ENCODE measurements at places on chromosomes 2 and 18.
A peak's percentile ranks its signal among the peaks of the same experiment; 100 is the strongest.

DNA sequence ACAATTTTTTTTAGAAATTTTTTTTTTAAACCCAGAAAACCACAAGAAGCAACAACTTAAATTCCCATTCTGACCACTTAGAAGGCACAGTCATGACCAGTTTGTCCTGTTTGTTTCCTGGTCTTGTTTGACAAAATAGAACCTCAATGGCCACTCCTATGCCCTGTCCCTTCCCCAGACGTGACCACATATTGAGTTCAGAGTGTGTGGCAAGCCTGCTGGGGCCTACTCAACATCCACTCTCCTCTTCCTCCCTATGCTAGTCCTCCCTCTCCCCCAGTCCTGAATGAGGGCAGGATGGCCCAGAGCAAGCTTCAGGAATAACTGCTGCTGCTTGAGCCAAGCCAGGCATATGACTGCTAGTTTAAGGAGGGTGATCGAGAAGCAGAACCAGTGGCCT, 89.6 kb downstream of the PRELID3A start:
- no peak for DNase-seq

- DNase-seq, result no peak
These were observed 161.0 kb upstream of the ID2 start for GRCh38 chr2:8520791-8521344.

GRCh38 chr2:69166812-69167468, 154.0 kb downstream of the ANTXR1 start:
- no peak for DNase-seq

DNA sequence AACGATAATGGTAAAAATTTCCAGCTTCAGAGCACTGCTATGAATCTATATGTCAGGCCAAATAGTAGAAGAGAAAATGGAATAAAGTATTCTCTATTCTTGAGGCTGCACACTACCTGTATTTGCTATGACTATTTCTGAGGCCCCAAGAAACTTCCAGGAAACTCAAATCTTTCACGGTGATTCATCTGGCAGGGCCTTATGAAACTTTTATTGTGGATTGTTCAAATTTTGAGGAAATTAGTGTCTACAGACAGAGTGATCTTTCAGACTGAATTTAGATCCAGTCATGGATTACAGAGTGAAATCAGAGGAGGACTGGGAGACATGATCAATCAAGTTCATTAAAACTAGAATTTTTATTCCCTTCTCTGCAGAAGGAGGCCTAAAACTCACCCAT, 4.1 kb upstream of the VSNL1 start:
- DNase-seq, result no peak

- no peak for DNase-seq
These were observed 670.3 kb upstream of the SALL3 start for GRCh38 chr18:78309307-78309706.

DNA sequence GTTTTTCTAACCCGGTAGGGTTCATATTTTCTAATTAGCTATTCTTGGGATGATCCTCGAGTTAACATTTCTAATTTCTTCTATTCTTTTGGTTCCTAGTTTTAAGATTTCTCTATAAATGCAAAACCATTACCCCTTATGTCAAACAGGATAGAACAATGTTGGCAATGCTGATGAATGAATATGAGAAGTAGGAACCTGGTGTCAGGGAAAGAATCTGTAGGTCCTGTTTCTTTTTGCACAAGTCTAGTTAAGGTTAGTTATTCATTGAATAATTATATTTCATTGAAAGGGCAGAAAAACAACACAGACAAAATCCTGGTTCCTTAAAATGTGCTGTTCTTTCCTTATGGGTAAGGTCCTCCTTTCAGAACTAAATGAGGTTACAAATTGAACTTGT, 766.4 kb upstream of the FAM98A start:
- no peak for DNase-seq

DNA sequence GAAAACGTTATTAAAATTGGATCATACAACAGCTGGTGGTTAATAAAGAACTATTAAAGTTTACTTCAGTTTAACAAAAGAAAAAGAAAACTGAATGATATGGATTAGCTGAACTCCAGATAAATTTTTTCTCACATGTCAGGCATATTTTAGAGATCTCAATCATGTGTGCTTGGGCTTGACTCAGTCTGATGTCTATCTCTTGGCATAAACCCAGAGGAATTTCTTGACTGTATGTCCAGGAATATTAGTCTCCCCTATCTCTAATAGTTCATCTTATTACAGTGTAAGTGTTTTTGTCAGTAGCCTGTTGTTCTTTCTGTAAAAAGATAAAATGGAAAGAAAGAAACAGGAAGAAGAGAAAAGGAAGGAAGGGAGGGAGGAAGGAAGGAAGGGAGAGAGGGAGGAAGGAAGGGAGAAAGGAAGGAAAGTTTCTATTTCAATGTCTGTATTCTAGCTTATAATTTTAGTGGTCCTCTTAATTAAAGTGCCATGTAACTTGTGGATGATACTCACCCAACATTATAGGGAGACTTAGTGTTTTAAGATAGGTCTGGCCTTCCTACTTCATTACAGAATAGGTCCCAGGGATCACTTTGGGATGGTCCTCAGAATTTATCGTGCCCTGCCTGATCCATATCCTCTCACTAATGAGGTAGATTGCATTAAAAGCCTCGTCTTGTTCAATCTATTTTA, 99.7 kb upstream of the UGP2 start:
- no peak for DNase-seq

- DNase-seq, result no peak
These were observed 159.2 kb downstream of the BCL2 start for GRCh38 chr18:63160172-63160995.

- no peak for DNase-seq
These were observed at the start of gene ACVR2A for GRCh38 chr2:147844697-147845410. ACVR2A (plus strand) TSS chr2:147845029; CDS start chr2:147845153, 124 bp downstream.

GRCh38 chr18:394262-394986, 106.1 kb downstream of the COLEC12 start:
- DNase-seq, result no peak

GRCh38 chr2:109129921-109130722, 1.1 kb downstream of the SH3RF3 start:
- no peak for DNase-seq

GRCh38 chr2:196592911-196593881, 46.3 kb upstream of the CCDC150 start:
- DNase-seq, result no peak

GRCh38 chr2:113015655-113016054, 10.4 kb downstream of the IL36A start:
- no peak for DNase-seq

DNA sequence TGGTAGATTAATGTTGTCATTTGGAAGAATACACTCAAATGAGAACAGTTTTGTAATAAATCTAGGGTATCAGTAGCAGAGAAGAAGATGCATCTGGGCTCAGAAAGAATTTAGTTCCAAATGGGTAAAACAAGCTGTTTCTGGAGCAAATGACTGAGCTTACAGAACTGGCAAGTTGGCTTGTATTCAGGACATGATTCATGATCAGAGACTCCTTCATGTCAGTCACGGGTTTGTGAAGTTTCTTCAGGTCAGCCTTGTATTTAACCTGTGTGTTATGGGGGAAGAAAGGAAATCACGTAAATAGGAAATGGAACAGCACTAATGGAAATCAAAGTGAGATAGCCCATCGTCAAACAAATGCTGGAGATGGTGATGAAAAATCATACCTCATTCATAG, 109.1 kb downstream of the RIF1 start:
- DNase-seq, result no peak

DNA sequence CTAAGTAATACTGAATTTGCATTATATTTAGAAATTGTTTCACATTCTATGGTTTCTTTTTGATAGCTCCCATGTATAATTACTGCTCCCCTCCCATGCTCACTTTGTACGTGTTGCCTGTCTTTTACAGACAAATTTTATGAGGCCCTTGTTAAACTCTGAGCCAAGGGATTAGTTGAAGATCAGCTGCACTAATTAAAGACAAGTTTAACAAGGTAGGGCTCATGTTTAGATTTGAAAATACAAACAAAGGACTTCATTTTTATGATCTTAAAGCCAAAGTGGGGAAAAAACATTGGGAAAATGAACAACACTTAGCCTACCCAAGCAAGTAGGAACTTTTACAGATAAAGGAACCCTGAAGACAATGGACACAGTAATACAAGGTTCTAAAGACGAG, 46.2 kb downstream of the ARHGAP28 start:
- no peak for DNase-seq

GRCh38 chr18:9055185-9055584, 47.3 kb upstream of the NDUFV2 start:
- no peak for DNase-seq

DNA sequence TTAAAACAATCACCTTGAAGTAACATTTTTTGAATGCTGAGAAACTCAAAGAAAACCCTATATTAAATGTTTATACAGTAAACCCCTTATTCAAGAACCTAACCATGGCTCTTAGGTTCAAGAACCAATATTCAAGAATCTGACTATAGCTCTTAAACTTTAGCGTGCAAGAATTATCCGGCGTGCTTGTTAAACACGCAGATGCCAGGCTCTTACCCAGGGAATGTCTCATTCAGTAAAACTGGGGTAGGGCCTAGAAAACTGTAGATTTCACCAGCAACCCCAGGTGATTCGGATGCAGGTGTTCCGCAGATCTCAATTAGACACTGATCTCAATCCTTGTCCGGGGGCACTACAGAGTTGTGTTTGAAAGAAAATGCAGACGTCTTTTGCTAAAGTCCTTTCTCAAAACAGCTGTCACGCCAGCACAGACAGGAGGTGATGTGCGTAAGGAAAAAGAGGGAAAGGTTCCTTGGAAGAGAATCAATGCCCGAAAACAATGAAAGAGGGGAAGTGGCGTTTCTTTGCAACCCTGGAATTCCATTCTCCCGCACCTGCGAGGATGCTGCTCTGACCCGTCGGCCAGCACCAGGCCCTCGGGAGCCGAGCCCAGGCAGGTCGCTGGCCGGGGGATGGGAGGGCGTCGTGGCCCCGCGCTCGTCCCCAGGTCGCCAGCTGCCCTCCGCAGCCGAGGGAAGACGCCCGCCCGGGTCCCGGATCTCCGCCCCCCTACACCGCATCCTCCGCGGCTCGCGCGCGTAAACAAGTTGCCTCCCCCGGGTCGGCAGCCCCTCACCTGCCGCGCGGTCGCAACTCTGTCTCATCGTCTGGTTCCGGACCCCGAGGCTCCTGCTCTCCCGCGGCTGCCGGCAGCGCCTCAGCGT, 851 bp downstream of the EIF2AK3 start:
- peak; percentile 25 for DNase-seq

DNA sequence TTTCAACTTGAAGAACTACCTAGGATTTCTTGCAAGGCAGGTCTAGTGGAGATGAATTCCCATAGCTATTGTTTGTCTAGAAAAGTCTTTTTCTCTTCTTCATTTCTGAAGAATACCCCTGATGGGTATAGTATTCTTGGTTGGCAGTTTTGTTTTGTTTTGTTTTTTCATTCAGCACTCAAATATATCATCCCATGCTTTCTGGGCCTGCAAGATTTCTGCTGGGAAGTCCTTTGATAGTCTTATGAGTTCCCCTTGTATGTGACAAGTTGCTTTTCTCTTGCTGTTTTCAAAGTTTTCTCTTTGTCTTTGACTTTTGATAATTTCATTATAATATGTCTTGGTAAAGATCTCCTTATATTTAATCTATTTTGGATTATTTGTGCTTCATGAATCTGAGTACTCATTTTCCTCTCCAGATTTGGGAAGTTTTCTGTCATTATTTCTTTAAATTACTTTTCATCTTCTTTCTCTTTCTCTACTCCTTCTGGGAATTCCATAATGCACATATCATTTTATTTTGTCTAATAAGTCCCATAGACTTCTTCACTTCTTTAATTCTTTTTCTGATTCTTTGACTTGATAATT, 101.5 kb downstream of the DSC3 start:
- no peak for DNase-seq

DNA sequence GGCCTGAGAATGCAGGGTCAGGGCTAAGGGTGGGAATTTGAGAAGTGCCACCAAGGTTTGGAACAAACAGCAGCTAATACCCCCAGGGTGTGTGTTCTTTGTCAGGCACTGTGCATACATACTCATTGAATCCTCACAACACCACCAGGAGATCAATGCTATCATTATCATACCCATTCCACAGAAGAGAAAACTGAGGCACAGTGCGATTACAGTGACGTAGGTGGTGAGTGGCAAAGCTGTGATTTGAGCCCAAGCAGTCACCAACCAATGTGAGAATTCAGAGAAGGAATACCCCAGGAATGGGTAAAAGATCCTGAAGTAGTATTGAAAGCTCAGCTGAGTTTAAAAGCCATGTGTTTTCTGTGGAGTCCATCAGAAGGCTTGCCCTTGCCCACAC, 281.6 kb upstream of the MGAT5 start:
- no peak for DNase-seq

DNA sequence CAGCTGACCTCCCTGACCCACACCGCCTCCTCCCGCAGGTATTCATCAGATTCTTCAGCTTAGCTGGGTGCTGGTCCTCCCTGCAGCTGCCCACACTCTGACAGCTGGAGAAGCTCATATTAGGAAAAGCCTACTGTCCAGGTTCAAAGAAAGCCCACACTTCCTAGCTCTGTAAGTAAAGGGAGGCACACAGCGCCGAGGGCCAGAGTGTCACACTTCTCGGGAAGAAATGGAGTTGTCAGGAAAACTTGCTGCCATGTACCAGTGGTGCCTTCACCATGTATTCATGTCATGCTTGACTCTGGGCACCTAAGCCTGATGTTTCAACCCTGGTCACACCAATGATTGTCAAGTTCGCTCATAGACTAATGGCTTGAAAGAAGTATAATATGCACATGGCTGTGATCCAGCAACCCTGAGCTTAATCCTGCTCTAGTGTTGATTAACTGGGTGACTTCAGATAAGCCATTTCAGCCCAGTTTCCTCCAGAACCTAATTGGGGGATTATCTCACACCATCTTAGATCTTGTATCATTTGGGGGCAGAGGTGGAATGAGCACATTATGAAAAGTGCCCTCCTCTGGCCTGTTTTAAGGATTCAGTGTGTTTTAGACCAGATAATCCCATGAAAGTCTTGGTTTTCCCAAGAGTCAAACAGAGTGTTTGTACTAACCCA, 180.3 kb upstream of the PARD3B start:
- DNase-seq, result no peak

Measured in stimulated activated CD4-positive, alpha-beta T cell treated with anti-CD3 and anti-CD28 coated beads, Interleukin-15, amount 100 ng/mL, for 48 hours (primary cell).